ENCODE measurements at places on chromosomes 5 and 9.

- no peak for DNase-seq
Measured at GRCh38 chr9:3035579-3036332, 191.9 kb upstream of the PUM3 start.

- no peak for DNase-seq
Measured at GRCh38 chr5:164497311-164498064, 992.1 kb downstream of the MAT2B start.

DNA sequence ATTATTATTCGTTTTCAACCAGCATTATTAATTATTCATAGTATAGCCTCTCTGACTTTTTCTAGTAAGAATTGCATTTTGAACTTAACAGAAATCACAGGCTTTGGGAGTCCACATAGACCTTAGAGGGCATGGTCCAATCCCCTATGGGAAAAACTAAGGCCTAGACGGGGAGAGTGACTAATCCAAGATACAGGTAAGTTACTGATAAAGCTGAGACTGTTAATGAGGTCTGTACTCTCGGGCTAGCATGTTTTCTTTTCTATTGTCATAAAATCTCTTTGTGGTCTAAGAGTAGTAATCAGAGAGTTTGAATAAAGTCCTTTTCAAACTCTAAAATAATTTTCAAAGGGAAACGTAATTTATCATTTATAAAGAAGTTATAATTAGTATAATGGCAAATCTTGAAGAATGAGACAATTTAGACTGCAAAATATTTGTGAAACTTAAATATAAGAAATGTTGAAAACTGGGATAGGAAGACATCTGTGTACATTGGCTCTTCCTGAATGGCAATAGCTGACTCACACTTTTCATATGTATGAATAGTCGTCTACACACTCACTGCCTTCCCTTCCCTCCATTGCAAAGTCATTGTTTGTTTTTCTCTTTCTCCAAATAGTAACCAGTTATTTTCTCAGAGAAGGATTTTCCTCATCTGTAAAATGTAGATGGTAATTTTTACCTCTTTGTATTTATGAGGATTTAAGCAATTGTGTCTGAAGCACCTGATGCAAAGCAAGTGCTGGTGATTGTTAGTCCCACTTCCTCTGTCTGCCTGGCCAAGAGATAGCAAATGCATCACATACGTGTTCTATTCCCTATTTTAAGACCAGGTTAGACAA, 207.9 kb upstream of the CD180 start:
- no peak for DNase-seq

- no peak for DNase-seq
Measured at GRCh38 chr9:79201636-79202035, 370.1 kb upstream of the TLE4 start.

- DNase-seq = no peak
Measured at GRCh38 chr9:96651626-96652025, 3.5 kb downstream of the PRXL2C start.

GRCh38 chr9:134346151-134346550, 19.9 kb downstream of the RXRA start:
- no peak for DNase-seq
